ENCODE measurements at places on chromosomes 12 and 14.

- ATAC-seq = no peak
Measured at GRCh38 chr12:51846271-51846691, 2.2 kb downstream of the FIGNL2 start.

DNA sequence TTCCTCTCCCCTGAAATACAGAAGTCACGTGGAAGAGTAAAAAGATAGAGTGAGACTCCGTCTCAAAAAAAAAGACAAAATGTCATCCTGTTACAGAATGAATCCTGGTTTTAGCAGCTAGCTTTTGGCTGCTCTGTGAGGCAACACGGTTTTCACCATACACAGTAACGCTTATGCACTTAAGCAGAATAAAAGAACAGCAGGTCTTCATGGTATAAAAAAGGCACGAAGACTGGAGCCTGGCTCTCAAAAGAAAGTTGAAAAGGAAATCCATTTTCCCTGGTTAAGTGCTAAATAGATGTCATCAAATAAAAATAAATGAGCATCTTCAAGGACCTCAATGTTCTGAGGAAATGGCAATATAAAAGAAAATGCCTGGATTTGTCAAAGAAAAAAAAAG, 444.1 kb downstream of the IPO8 start:
- no peak for ATAC-seq

- ATAC-seq = no peak
Measured at GRCh38 chr12:28231248-28231647, 41.0 kb downstream of the CCDC91 start.

DNA sequence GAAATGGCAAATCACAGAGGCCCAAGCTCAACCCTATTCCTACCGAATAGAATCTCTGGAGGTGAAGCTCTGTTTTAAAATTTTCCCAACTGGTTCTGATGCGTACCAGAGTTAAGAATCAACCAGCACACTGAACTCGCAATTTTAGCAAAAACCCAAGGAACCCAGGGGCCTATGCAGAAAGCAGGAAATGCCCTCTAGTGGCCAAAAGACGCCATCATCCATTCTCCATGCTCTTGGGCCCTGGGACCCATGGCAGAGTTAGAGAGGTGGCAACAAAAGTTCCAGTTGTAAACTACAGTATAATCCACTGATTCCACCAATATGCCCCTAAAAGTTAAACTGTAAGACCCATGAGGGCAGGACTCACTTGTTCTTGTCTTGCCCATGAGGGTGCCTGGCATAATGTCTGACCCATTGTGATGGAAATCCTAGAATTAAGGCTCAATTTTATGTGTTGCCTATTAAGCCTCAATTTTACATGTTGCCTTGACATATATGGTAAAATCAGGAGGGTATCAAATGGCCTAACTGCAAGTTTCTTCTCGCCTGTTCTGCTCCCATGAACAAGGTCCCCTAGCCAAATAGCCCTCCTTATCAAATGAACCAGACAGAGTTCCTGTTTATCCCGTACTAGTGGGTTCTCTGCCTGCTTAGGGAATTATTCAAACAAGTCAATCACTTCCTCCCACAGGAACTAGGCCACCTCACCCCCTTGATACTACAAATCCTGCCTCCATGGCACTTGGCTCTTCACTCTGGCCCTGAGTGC, 137.5 kb upstream of the CPM start:
- ATAC-seq = peak; percentile 82

DNA sequence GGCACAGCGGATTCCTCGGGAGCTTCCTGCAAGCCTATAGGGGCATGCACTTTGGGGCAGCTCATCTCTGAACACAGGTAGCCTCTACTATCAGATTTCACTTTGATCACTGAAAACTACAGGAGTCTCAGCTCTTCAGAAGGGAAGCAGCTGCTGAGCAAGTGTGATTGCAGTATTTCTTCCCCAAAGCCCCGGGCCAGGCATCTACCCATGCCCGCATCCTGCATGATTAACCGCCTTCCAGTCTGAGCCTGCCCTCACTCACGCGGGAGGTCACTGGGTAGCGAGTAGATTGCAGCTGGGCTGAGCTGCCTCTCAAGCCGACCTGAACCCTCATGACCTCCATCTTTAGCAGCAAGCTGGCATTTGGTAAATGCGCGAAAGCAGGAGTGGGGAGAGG, 334.7 kb downstream of the DPF3 start:
- ATAC-seq = no peak

- ATAC-seq = no peak
Measured at GRCh38 chr12:46445551-46446235, 73.1 kb upstream of the SLC38A2 start.

DNA sequence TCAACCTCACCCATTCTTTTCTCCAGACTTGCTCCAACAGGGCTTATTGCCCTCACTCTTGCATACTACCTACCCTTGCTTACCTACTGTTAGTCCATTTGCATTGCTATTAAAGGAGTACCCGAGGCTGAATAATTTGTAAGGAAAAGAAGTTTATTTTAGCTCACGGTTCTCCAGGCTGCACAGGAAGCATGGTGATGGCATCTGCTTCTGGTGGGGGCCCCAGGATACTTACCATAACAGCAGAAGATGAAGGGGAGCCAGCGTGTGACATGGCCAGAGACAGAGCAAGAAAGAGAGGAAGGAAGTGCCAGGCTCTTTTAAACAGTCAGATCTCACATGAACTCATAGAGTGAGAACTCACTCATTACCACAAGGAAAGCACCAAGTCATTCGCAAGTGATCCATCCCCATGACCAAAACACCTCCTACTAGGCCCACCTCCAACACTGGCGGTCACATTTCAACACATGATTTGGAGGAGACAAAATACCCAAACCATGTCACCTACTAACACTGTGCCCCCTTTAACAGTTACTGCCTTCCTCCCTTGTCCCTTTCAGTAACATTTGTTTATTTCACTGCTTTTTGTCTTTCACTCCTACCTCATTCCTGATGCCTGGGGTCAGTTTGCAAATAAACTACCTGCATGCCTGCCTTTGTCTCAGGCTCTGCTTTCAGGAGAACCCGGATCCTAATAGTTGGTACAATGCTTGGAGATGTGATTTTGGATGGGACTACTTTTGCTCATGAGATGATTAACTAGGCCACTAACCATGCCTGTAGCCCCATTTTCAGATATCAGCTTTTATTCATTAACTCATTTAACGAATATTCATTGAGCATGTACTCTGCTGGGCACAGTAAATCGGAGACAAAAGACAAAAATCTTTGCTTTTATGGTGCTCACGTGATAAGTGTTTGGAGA, 41.6 kb upstream of the CSRP2 start:
- ATAC-seq = peak; percentile 56

- no peak for ATAC-seq
Measured at GRCh38 chr12:93805736-93806141, 128.6 kb downstream of the CRADD start.

GRCh38 chr14:24329736-24330135, 5.1 kb downstream of the ADCY4 start:
- peak; percentile 82 for ATAC-seq

DNA sequence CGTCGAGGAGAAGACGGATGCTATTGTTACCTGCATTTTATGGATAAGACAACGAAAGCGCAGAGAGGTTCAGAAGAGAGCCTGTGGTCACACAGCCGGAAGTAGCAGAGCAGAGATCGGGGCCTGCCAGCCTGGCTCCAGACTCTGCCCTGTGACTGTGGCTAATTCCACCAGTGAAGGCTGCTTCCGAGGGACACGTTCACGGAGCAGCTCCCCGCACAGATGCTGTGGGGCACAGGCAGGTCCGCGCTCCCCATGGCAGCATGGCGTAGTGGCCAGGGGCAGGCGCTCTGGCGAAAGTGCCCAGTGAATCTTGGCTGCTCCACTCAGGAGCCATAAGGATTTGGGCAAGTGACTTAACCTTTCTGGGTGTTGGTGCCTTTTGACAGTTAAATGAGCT, 9.8 kb downstream of the RIMBP2 start:
- no peak for ATAC-seq

DNA sequence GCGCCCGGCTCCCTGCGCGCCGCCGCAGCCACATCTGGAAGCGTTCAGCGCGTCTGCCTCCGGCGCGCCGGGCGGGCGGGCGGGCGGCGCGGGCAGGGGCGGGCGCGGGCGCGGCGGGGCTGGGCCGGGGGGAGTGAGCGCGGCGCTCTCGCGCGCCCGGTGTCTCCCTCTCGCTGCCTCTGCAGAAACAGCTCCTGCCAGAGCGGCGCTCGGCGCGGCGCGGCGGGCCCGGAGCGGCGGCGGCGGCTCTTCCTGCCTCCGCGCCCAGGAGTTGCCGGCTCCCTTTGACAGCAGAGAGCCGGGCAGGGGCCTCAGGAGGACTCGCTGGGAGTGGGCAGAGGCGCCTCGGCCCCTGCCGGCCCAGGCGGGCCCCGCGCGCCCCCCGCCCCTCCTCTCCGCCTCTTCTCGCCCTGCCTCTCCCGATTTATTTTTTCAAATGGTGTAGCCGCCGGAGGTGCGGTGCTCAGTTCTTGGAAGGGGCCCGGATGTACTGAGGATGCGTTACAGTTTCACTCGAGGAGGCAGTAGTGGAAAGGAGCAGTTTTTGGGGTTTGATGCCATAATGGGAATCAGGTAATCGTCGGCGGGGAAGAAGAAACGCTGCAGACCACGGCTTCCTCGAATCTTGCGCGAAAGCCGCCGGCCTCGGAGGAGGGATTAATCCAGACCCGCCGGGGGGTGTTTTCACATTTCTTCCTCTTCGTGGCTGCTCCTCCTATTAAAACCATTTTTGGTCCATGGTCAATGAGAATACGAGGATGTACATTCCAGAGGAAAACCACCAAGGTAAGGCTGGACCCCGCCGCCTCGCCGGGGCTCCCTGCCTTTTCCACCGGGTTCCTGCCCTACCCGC, at the start of gene CACNA1C:
TSS of gene CACNA1C (plus strand) at position 162 of the 853 bp plus-strand sequence. CDS start at position 738, 576 bp downstream.
- peak; percentile 63 for ATAC-seq

GRCh38 chr14:21081521-21082142, 11.5 kb downstream of the ARHGEF40 start:
- ATAC-seq = no peak

DNA sequence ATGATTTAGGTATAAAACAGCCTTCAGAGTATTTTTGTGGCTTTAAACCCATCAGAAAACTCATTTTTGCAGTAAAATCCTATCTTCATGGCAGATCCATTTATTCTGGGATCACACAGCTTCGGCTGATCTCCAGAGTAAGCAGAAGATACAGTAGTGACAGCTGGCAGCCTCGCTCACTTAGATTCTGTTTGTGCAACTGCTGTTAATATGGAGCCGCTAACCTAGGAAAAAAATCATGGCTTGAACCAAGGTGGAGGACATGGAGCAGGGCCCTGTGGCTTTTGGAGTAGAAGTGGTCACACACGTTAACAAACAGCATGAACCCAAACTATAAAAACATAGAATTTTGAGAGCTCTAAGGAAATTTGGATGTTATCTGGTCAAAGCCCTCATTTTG, 137.2 kb upstream of the ARHGAP5 start:
- ATAC-seq = no peak

DNA sequence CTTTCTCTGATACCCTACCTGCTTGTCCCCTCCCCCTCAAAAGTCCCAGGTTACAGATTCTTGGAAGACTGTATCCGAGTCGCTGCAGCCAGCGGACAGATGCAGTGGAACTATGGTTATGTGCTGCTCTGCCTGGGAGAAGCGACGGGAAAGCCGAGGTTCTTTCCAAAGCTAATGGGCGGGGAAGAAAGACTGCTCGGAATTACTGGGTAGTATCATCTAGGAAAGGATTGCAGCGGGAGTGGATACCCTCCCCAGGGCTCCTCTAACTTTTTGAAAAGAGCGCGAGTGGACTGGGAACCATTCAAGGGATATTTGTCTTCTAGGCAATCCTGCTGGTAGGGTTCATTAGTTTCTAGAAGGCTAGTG, 1.4 kb downstream of the PTHLH start:
- ATAC-seq = no peak

DNA sequence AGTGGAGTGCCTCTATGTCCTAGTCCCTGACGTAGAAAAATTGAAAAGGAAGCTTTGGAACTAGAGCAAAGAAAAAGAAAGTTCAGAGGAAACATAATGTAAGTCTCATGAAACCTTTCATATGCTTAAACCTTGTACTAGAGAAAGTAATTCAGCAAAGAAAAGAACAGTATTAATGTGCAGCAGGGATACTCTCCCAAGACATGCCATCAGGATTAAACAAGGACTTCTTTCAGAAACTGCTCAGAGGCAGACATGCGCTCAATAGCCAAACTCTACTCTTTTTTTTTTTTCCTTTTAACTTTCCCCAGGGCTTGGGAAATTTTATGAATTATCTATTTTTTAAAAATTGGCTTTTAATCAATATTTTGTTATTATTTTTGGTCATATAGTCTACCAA, 7.1 kb upstream of the ASB8 start:
- no peak for ATAC-seq

DNA sequence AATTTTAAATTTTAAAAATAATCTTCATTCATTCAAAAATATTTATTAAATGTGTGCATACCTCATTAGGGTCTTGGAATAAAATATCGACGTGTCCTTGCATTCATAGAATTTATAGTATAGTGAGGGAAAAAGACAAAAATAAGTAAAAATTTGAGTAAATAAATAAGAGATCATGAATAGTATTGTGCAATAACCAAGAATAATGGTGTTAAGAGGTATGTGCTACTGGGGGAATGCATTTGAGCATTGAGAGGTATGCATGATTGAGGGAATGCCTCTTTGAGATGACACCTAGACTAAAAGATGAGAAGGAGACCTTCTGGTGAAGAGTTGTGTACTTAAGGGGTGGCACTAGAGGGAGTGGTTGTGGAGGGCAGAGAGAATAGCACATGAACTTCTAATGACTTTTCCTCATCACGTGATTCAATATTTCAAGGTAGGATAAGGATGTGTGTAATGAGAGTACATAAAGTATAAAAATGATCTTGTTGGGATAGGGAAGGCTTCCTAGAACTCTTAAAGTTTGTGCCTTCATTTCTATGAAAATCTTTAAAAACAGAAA, 18.8 kb upstream of the CATSPERB start:
- no peak for ATAC-seq

- no peak for ATAC-seq
Measured at GRCh38 chr12:612886-613285, 50.4 kb downstream of the NINJ2 start.

DNA sequence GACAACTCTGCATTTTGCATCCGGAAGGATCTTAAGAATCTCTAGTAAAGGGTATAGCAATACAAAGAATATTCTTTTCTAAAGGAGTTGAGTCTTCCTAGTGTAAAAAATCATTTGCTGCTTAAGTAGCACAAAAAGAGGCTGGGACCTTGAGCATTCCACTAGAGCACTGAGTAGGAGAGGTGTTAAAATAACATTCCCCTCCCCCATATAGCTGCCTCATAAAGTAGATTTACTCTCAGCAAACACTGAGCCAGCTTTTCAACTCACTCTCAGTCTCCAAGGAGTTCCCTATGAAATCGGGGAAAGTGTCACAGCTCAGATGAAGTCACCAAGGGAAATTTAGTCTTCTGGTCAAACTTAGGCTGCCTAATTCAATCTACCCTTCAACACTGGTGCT, 592.7 kb downstream of the ETNK1 start:
- no peak for ATAC-seq

DNA sequence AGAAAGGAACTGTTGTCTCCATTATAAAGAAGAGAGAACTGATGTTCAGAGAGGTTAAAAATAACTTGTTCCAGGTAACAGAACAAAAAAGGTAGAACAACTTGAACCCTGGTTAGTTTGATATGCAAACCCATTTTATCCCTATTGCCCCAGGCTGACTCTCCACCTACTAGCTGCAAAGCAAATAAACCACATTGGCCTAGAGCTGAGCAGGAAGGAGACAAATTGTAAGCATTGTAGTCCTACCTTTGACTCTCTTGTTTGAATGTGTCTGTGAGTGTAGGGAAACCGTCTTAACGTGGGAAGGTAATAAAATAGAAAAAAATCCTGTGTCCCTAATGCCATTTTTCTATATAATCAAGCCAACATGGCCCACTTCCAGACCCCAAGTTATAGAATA, 126.4 kb downstream of the CCER1 start:
- no peak for ATAC-seq

- ATAC-seq = no peak
Measured at GRCh38 chr12:68788554-68789143, 19.3 kb upstream of the MDM2 start.

Measured in activated T-helper 17 cell treated with anti-CD3 and anti-CD28 coated beads, Interleukin-2, amount 50 U/mL, for 72 hours (primary cell).